ENCODE measurements at places on chromosomes 4 and X.

GRCh38 chrX:154412468-154412867 lies 1.1 kb downstream of the TAFAZZIN start:
- no peak for DNase-seq

GRCh38 chr4:88528861-88529260 lies 5.3 kb upstream of the PYURF start:
- no peak for DNase-seq

- no peak for DNase-seq
Measured at GRCh38 chr4:84501721-84502267, 2.7 kb upstream of the NKX6-1 start.

GRCh38 chr4:48570646-48571220 lies 80.7 kb downstream of the ZAR1 start:
- no peak for DNase-seq

DNA sequence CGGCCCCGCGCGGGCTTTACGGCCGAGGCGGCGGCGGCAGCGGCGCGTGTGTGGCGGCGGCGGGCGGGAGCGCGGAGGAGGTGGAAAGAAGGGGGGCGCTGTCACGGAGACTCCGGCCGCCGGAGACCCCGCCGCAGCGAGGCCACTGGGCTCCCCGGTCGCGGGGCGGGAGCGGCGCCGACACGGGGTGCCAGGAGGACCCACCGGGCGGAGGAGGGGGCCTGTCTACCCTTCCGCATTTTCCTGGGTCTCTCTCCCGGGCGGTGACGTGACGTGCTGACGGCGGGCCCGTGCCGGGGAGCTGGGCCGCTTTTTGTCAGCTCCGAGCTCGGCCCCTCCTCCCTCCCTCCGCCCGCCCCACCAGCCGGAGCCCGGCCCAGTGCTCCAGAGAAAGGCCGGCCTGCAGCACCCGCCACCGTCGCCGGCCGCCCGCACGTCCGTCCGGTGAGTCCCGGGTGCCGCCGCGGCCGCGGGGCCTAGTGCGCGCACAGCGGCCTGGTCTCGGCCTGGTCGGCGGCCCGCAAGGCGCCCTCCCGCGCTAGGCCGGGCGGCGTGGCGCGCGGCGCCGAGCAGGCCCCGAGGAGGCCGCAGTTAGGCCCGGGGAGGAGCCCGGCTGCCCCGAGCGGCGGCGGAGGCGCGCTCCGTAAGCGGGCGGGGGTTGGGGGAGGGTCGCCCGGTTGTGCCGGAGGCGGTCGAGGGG lies at the start of gene ZFX:
Gene ZFX (plus strand): TSS at position 379 of the 700 bp plus-strand sequence. CDS start 23,014 bp downstream, outside the sequence.
- no peak for DNase-seq

GRCh38 chr4:128775916-128776315 lies 33.6 kb upstream of the JADE1 start:
- DNase-seq: no peak

DNA sequence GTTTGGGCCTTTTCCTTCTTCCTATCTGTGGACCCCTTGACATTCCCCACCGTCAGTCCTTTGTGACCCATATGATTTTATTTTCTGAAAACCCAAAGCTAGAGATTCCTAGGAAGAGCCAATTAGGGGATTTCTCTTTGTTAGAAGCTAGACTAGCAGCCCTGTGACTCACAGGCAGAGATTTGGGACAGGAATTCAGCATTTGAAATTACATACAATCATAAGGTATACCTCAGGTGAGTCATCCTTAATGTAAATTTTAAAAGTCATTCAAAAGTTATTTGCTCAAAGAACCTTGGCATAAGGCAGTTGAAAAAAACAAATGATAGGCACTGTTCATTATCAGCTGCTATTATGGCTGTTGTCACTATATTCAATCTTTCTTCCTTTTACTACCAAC lies 40.6 kb downstream of the USP26 start:
- DNase-seq: no peak

- no peak for DNase-seq
Measured at GRCh38 chrX:75154871-75155270, 1.2 kb downstream of the ABCB7 start.

DNA sequence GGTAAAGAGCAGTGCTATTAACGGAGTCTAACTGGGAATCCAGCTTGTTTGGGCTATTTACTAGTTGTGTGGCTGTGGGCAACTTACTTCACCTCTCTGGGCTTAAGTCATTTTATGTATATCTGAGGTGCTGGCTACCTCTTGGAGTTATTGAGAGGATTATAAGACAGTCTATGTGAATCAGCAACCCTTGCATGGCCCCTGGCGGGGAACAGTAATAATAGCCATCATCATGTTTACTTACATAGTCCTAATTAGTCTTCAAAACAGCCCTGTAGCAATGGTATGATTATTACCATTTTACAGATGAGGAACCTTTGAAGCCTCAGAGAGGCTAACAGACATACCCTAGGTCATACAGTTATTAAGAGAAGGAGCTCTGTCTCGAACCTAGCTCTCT lies 1.5 kb downstream of the HPRT1 start:
- DNase-seq: no peak

DNA sequence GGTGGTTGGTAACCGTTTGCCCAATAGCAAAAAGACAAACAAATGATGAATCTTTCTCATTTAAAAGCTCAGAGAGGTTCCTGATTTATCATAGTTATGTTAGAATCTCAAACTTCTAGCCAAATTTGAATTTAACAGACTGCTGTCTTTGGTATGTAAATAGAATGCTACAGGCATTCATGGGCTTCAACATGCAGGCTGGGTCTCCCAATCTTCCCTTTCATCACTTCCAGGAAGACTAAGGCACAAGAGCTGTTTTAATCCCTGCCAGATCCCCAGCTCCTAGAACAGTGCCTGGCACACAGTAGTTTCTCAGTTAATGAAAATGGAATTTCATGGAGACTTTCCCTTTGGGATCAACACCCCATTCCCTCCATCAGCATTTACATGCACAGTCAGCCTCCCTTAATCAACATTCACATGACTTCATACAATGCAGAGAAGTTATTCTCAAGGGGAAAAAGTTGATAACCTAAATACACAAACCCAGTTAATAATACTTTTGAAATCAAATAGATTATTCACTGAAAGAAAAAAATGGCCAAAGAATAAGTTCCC lies 107.6 kb upstream of the C1QTNF7 start:
- no peak for DNase-seq

DNA sequence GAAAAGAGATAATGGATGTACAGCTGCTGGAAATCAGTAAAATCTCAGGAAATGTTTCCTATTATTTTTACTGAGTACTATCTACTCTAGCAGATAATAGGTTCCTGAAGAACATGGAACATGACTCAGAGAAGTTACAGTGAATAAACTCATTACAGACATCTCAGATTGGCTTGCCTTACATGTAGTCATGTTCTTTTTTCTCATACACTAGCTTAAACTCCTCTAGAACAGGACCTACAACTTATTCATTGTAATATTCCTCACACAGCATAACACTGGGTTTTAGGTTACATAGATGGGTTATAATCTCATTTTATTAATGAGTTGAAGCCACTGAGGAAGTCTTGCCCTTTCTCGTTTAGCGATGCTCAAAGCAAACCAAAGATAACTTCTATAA lies 86.9 kb upstream of the BMP2K start:
- DNase-seq: no peak

DNA sequence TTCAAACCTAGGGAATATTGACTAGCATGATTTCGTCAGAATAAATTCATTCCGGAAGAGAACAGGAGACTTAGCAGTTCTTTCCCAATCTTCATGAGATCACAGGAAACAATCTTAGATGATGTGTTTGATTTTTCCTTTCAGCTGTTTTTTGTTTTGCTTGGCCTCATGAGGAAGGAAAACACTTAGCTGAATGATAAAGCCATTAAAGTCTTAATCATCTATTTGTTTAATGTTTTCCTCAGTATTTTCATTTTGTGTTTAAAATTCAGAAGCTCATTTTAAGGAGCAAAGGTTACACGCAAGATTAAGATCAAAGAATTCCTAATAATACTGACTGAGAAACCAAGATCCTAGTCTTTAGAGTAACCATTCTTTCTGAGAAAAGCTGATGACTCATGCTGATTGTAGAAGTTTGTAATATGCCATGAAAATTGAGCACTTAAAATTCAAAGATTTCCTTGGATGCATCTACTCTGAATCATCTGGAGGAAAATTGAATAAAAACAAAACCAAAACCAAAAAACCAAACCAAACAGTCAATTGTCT lies 15.4 kb upstream of the TBC1D19 start:
- no peak for DNase-seq

DNA sequence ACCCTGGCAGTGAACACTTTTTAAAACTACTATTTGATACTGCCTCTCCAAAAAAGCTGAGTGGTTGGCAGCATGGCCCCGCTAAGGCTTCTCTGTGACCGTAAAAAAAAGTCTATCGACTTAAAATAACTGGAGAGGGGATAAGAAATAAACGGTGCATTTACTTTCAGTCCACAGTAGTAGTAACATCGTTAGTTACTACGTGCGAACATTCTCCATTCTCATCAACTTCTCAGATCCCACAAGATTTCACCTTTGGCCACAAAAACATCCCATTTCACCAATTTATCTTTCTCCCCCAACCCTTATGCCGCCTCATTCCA lies 524 bp upstream of the EXOSC9 start:
- DNase-seq: no peak

DNA sequence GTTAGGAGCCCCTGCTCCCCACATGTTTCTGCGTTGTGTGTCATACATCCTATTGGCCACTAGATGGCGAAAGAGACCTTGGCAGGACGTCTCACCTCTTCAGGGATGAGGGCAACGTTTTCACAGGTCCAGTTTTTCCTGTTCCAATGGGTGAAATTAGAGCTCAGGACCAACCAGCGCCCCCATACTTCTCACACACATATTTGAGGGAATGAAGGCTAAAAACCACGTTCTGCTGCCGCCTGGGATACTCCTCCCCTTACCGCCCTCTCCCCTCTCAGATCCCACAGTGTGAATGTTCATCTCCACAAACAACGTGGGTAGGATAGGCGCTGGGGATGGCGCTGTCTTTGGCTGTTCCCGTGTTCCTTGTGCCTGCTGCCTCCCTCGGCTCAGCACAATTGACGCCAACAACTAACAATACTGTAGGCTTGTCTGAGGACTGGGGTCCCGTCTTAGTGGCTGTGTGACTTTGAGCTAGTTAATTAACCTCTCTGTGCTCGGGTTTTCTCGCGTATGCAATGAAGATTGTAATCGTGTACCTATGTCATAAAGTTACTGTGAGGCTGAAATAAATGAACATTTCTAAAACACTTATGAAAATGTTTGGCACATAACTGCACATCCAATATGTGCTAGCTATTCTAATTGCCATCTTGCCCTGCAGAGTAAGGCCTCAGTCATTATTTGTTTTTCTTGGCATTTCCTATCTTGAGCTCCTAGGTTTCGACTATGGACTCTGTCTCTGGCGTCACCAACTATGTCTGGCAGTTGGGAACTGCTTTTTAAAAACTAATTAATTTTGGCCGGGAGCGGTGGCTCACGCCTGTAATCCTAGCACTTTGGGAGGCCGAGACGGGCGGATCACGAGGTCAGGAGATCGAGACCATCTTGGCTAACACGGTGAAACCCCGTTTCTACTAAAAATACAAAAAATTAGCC lies 181.3 kb upstream of the STK26 start:
- no peak for DNase-seq

DNA sequence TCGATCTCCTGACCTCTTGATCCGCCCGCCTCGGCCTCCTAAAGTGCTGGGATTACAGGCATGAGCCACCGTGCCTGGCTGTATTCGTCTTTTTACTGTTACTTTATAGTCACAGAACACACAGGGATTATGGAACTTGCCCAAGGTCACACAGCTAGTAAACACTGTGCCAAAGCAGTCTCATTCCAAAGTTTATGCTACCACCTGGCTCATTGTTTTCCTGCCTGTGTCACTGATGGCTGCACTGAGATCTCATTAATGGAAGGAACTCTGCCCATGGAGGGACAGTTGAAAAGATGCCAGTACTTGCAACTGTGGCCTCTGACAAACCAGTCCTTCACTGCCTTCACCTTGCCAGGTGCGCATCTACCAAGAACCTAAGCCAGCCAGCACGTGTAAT lies 517.7 kb downstream of the BCOR start:
- peak; percentile 10 for DNase-seq

DNA sequence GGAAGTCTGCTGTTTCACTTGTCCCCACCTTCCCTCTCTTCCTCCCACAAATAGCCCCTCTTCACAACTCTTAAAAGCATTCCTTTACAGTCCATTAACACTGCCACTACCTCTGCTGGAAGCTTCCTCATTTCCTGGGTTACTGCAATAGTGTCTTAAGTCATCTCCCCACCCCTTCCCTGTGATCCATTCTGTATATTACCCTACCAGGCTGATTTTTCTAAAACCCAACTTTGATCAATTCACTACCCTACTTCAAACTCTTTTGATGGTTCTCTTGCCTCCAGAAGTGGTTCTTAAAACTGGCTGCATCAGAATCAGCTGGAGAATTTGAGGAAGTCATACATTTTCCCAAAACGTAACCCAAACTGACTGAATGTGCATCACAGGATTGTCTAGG lies 8.8 kb upstream of the XIAP start:
- no peak for DNase-seq

DNA sequence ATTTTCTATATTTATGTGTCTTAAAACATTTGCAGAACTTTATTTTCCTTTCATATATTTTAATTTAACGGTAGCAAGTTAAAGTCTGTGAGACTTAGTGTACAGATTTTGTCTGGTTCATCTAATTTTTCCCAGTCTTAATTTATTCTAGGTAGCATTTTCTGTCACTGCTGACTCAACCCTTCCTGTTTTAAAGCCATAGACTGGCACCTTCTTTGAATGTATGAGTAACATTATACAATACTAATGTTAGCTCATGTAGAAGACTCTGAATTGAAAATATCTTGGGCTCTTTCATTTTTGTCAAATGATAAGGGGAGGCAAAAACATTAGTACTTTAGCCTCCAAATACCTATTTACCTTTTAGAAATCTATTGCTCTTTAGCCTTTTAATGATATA lies 43.6 kb downstream of the BLTP1 start:
- no peak for DNase-seq

GRCh38 chr4:65392488-65392887 lies 277.8 kb downstream of the EPHA5 start:
- DNase-seq: no peak

DNA sequence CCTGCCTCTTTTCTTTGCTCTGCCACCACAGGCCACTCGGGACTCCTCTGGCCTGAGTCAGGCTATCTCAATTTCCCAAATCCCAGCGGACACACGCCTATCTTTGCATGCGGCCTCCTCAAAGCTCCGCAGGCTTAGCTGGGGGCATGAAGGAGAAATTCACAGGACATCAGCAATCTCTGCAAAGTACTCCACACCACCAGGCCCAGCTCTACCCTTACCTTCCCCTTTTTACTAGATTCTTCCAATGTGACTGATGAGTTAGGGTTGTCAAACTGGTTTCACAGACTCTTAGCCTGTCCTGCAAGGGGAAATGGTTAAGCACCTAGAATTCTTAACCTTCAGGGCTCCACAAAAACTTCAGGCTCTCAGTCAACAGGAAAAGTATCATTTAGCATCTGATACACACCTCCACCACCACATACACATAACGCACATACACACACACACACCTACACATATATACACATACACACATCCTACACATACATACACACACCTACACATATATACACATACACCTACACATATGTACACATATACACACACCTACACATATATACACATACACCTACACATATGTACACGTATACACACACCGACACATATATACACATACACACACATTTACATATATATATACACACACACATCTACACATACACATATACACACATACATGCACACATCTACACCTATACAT lies 349.1 kb downstream of the ANK2 start:
- no peak for DNase-seq
